ENCODE measurements at places on chromosomes 4 and X.

DNA sequence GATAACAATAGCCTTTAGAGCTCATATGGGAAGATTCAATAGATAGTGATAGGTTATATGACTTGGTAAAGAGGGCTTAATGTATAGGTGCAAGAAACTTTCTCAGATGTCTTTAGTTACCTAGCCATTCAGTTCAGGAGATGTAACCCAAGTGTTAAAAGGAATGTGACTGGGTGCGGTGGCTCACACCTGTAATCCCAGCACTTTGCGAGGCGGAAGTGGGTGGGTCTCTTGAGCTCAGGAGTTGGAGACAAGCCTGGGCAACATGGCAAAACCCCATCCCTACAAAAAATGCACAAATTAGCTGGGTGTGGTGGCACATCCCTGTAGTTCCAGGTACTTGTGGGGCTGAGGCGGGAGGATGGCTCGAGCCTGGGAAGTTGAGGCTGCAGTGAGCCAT is 7.9 kb downstream of the TET2 start:
- no peak for DNase-seq

GRCh38 chrX:108221301-108221864 is 129.8 kb downstream of the ATG4A start:
- no peak for DNase-seq

DNA sequence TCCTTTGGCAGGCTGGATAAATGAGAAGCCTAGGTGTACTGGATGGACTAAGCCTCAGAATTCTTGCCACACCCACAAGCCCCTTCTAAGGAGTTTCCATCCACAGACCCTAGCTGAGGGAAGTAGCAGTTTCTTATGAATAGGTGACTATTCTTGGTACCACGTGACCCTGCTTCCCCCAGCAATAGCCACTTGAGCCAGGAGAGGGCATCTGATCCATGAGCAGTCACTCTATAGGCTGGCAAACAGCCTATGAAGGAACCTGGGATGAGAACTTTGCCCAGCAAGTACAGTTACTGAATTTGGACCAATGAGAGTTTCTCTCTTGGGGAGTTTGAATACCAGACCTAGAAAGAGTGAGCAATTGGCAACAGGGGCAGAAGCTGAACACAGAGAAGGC is 84.0 kb downstream of the RTL9 start:
- DNase-seq = peak; percentile 11

DNA sequence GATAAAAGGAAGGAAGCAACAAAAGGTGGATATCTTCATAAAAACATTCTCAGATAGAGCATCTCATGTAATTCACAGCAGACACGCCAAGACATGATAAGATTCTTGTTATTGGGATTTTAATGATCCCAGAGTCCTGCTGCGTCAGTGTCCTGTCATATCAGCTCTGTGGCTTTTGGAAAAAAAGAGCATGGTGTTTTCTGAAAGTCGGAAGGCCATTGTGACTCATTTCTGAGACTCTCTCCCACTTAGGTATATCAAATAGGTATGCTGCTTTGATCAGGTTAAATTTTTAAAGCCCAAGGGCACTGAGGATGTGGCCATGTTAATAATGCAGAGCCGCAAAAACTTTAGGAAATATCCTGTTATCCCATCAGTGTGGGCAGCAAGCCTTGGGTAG is 481.0 kb downstream of the KCNIP4 start:
- DNase-seq = no peak

- DNase-seq = no peak
These were observed 12.1 kb downstream of the ACSL4 start for GRCh38 chrX:109720947-109721346.

- no peak for DNase-seq
These were observed 29.5 kb downstream of the LRIT3 start for GRCh38 chr4:109877400-109877799.

- no peak for DNase-seq
These were observed 118.6 kb upstream of the MXRA5 start for GRCh38 chrX:3465017-3465416.

DNA sequence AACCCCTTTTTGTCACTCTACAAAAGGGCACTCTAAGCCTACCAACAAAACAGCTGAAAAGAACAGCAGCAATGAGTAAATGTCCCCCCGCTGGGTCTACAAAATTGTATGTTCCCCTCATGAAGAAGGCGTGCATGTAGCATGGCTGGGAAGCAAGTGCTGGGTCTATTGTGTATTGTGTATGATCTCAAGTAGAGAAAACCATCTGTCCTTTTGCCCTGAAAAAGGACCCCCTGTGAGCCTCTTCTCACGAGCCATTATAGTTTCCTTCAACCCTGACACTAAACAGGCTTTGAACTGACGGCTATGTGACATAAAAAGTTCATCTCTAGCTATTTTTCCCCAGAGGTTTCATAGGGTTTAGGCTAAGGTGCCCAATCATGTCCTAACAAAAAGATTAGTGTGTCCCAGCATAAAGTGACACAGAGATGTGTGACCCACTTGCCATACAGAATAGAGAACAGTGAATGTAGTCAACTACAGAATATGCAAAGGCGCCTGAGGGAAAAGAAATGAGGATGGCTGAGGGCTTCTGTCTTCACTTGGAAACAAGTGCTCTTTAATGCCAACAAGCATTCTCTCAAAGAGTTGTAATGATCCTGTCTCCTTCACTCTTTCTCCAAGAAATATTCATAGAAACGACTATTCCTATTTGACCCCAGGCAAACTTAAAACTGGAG is 27.3 kb downstream of the COL25A1 start:
- no peak for DNase-seq

DNA sequence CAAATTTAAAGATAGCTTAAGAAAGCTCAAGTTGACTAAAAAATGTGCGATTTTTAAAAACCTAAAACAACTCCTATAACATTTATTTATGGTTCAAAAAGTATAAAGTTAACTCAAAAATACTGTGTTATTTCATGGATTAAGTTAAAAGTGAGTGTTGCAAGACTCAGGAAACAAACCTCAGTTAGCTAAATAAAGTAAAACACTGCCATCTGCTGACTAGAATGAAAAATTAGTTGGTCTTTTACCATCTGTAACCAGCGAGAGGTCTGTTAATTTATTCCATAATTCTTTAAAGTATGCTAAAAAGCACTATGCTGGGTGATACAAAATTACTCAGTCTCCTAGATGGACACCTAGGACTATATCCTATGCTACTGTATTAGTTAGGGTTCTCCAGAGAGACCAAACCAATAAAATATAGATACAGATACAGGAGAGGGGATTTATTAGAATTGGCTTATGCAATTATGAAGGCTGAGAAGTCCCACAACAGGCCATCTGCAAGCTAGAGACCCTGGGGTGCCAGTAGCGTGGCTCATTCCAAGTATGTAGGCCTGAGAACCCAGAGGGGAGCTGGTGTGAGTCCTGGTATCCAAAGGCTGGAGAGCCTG is 4.9 kb upstream of the WDFY3 start:
- DNase-seq = peak; percentile 60

- DNase-seq = no peak
These were observed 29.2 kb downstream of the HTT-AS start for GRCh38 chr4:3044870-3045819.

DNA sequence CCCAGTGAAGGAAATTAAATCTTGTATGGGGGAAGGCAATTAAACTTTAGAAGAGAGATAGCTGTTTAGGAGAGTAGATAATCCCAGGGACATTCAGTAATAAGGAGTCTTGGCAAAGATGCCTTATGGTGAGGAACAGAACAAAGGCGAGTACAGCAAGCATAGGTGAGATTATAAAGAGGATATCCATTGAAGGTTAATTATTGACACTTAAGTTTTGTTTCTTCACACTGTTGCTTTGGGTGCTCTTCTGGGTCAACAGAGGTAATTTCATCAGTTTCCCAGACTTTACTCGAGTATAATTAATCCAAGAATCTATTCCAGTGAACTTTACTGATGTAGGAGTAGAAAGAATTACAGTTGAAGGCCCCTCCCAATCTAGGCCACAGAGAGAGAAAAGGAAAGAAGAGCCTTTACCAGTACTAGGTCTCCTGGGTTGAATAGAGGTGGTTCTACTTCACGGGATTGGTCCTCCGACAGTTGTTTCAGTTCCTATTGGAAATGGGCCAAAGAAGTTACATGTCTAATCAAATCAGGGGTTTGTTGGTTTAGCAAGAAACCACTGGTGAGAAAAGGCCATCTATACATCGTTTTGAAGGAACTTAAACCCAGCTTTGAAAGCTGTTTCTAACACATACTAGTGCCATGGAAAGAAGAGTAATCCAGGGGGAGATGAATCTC is 27.2 kb downstream of the EPGN start:
- DNase-seq = no peak

DNA sequence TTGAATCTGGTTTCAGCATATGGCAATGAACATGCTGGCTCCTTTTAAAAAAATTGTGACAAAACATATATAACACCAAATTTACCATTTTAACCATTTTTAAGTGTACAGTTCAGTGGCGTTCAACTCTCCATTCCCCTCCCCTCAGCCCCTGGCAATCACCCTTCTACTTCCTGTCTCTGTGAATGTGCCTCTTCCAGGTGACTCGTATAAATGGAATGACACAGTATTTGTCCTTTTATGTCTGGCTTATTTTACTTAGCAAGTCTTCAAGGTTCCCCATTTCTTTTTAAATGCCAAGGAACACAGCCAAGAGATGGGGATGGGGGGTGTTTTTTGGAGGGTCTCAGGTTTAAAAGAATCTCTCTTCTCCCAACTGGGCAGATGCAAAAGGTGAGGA is 35.4 kb upstream of the BCLAF3 start:
- DNase-seq = peak; percentile 5

DNA sequence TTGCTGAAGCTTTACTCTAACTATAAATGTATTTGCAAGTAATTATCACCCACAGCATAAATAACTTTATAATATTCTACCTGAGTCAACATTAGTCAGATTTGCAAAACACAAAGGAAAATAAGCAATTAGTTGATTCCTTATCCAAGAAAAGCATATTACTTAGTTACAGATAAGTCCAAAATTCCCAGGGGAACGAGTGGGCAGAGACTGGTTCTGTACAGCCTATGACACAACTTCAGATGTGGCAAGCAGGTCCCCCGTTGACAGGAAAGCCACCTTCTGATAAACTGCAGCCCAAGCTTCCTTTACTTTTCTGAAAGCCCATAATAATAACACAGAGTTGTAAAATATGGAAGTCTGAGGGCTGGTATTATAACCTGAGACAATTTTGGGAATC is 62.4 kb upstream of the NDP start:
- DNase-seq = no peak

DNA sequence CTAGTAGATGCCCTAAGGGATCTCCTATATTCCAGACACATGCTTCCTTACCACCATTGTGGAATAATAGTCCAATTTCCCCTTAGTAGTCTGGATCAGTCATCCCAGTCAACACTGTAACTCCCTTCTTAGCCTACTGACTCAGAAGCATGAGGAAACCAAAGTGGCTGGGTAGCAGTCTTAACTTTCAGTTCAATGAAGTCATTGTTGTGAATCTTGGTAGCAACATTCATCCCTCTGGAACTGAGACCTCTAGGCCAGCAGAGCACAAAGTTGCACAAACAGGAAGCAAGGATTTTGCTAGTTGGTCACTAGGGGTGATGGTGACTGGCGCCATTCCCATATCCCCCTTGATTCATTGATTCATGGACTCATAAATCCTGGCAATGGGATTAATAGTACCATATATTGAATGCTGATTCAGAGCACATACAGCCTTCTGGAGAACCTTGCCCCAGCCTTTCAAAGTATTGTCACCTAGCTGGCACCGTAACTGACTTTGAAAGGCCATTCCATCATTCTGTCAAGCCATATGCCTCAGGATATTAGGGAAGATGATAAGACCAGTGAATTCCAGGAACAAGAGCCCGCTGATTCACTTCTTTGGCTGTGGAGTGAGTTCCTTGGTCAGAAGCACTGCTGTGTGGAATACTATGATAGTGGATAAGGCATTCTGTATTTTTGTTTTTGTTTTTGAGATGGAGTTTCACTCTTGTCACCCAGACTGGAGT is 19.7 kb upstream of the GPAT3 start:
- peak; percentile 66 for DNase-seq

DNA sequence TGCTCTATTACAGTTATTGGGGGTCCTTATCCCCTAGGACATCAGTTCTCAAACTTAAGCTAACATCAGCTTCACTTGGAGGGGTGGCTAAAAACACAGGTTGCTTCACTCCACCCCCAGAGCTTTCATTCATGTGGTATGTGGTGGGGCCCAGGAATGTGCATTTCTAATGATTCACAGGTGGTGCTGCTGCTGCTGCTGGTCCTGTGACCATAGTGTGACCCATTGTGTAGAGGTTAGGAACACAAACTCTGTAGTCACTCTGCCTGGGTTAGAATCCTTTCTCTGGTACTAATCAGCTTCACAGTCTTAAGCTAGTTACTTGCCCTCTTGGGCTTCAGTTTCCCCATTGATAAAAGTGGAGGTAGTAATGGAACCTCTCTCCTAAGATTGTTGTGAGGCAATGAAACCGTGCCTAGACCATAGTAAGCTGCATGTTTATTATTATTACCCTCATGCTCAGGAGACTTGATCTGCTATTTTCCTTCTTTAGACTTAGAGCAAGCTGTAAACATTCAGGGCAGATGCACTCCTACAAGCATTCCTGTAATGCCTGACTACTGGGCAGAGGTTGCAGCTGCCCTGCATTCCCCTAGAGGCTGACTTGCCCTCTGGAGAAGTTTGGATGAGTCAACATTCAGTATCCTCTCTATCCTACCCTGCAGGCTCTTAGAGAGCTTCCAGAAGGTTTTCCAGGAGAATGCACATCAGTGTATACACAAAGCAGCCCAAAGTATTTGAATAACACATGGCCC is 94.1 kb upstream of the ACSL4 start:
- peak; percentile 76 for DNase-seq

DNA sequence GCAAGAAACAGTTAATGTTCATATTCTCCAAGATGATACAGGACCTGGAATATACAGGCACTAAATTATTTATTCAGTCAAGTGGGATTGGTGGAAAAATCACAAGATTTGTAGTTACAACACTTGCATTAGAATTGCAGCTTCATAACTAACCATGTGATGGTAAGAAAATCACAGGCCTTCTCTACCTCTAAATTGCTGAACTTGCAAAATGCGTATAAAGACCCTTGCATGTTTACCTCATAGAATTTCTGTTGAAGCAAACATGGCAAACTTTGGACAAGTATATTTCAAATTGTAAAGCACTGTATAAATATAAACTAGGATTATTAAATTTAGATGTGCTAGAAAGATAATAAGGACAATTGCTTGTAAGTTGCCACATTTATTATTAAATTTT is 215.1 kb downstream of the TMA16 start:
- no peak for DNase-seq

DNA sequence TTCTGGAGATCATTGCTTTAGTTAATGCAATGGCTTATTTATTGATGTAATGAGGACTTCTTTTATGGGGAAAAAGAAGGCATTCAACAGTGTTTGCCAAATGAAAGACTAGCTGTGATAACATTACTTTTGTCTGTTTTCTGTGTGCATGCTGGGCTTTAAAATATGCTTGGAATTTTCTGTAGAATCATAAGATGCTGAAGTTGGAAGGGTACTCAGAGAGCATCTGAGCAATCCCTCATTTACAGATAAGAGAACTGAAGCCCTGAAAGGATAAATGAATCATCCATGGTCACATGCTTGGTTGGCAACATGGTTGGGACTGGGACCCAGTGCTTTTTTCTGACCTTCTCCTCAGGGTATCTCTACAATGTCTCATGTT is 31.4 kb upstream of the PITX2 start:
- DNase-seq = peak; percentile 46
